ENCODE measurements at places on chromosomes 7 and 10. TPM values are rescaled to one million over a fixed set of nuclear protein-coding genes. Genes with fewer than 3 reads are reported as not detected.

DNA sequence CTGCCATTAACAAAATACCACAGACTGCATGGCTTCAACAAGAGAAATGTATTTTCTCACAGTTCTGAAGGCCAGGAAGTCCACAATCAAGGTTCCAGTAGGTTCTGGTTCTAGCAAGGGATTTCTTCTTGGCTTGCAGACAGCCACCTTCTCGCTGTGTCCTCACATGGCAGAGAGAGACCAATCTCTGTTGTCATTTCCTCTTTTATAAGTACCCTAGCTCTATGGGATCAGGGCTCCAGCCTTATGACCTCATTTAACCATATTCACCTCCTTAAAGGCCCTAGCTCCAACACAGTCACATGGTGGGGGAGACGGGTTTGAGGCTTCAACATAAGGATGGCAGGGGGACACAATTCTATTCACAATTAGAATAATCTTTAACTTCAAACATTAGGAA is 23.6 kb downstream of the ABI1 start:
- no peak for DNase-seq

DNA sequence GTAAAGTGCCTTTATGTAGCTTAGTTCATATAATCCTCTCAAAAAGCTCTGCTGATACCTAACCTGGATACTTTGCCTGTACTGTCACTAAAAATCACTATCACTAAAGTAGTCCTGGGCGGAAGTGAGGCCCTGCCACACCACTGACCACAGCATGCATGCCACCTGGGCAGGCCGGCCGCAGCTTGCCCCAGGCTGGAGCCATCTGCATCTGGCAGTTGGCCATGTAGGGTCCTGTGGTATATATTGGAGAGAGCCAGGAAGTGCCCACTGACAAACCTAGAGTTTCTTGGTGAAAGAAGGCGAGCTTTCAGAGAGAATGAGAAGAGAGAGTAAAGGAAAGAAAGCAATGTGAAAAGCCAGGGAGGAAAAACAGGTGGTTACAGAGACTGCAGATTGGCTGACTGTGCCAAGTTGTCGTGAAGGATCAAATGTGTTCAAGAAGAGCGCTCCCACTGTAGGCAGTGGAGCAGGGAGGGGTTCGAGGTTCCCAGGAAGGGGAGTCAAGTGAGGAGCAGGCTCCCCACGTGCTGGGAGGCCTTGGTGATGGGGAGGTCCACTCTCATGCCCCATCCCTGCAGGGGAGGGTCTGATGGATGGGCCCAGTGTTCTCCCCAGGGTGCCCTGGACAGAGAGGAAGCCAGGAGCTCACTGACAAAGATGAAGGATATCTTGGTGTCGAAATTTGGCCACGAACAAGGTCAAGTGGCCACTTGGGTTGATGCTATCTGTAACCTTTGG is 13.6 kb downstream of the LOXL4 start:
- no peak for DNase-seq

GRCh38 chr7:6367701-6368211 is 80.0 kb downstream of the DAGLB start:
- DNase-seq, result no peak

The ADIRF gene
- total RNA-seq, result 644 TPM

The SHH gene
- not detected for total RNA-seq

The IGF2BP3 gene
- total RNA-seq, result 0.27 TPM

The POLR3A gene
- 12.3 TPM for total RNA-seq

The OPN4 gene
- not detected for total RNA-seq

Data from thoracic aorta (tissue), 2 donors.